ENCODE measurements at places on chromosomes 7 and 10.
A peak's percentile ranks its signal among the peaks of the same experiment; 100 is the strongest.

- DNase-seq, result no peak
These were observed 181.1 kb downstream of the HERPUD2 start for GRCh38 chr7:35513828-35514227.

DNA sequence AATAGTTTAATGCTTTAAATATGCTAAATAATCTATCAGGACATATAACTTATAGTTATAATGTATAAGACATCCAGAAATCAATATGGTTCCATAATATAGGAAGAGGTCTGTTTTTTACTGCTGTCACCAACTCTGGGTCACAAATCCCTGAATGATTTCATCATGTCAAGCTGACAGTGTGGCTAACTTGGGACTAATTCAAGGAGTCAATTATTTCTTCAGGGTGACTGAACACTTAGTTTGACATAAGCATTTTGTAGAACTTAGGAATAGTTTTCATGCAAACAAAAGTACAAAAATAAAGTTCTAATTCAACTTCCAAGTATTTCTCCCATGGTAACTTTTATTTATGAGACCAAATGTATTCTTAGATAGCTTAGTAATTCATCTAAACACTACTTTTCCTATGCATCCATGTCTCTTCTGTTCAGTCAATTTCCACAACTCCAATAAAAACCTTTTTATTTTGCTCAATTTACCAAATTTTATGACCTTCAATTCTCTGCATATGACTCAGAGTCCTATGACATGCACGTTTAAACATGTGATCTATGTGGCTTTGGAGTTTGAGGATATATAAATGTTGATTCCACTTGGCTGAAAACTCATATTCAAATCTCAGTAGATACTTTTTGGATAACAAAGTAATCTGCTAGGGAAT, 40.3 kb upstream of the GNAT3 start:
- no peak for DNase-seq

- DNase-seq, result peak; percentile 40
These were observed 844 bp downstream of the FBXW4 start for GRCh38 chr10:101693978-101694673.

- DNase-seq, result no peak
These were observed 1.8 kb downstream of the CALU start for GRCh38 chr7:128740996-128741395.
